ENCODE measurements at places on chromosomes 3 and 15.

DNA sequence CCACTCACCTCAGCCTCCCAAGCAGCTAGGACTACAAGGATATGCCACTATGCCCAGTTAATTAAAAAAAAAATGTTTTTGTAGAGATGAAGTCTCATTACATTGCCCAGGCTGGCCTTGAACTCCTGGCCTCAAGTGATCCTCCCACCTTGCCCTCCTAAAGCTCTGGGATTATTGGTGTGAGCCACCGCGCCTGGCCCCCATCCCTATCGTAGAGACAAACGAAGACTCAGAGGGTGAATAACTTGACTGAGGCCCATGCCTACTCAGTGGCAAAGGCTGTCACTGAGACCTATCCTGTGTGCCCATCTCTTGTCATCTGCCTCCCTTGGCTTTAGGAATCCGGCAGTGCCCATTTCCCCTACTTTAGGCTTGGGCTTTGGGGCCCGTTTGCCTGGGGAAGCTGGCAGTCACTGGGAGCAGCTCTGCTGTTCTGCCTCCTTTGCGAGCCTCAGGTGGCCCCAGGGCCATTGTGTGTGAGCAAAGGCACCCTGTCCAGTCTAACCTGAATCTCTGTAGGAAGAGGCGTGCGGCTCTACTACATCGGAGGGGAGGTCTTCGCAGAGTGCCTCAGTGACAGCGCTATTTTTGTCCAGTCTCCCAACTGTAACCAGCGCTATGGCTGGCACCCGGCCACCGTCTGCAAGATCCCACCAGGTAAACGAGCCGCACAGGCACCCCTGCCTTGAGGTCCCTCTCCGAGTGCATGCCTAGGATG lies 70.1 kb downstream of the AAGAB start:
- no peak for DNase-seq

DNA sequence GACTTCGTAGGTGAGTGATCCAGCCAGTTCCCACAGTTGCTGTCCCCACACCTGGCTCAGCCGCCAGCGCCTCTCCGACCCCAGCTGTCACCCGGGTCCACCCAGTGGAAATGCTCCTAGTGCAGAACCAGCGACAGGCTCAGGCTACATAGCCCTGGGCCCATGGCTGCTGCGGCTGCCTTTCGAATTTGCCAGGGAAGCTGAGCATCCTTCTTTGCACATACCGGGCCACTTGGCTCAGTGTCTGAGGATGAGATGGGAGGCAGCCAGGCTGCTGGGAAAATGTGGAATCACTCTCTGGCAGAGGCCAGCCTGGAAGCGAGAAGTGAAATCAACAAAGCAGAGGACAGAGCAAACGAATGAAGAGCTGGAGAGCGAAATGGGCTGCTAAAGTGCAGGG lies 80.1 kb downstream of the ST8SIA2 start:
- DNase-seq, result no peak

DNA sequence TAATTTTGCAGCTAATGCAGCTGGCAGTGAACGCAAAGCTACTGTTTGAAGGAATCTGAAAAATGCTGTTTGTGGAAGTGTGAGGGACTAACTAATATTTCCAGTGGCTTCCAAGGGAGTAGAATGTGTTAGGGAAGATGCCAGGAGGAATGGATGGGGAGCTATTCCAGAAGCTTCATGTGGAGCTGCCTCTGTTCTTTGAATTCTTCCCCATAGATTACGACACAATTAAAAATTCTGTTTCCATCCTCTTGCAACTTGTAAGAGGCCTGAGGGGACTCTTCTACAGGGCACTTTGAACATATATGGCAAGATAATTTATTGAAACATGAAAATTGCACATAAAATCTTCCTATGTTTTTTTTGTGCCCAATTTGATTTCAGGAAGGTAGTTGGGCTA lies 74.3 kb upstream of the CTXND1 start:
- DNase-seq, result no peak

- no peak for DNase-seq
These were observed 507.3 kb upstream of the CBLB start for GRCh38 chr3:106376016-106376570.

GRCh38 chr3:196774191-196774820 lies 34.6 kb downstream of the PAK2 start:
- DNase-seq, result no peak

DNA sequence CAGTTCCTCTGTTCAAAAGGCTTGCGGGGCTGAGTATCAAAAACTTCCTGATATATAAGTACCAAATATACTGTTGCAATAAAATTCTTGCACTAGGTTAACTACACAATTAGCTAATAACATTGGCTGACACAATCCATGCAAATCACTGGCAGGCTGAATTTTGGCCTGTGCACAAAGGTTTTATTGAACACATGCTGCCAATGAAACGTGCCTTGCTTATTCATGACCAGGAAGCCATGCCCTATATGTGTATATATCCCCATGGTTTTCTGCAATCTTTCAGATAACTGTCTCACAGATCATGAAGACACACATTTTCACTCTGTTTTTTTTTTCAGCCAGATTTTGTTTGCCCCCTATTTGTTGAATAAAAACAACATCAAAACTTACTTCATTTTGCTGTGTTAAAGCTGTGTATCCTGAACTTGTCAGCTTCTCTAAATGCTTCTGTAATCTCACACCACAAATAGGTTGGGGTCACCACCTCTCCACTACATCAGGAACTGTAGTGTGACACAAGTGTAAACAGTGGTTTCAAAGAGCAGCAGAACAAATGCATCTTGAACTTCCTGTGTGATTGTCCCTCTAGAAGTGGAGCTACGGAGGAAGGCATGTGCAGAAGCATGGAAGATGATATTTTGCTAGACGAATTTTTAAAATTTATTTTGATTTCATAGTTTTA lies 920.7 kb upstream of the NR2F2 start:
- no peak for DNase-seq

DNA sequence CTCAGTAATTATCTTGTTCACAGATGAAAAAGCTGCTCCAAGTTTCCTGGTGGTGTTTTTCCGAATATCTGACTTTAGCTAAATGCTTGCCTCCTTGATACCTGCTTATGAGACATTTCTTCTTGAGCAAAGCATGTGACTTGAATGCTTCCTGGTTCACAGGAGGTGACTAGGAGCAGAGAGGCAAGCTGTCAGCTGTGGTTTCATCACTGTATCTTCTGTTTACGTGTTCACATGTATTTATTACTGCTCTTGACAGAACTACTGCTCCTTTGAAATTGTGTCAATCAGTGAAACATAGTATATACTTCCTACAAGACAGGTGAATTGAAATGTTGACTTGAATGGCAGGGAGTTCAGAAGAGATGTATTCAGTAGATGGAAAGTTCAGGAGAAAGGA lies 8.9 kb upstream of the SPPL2A start:
- DNase-seq, result no peak

- no peak for DNase-seq
These were observed 50.5 kb downstream of the CRYGS start for GRCh38 chr3:186493525-186494255.

DNA sequence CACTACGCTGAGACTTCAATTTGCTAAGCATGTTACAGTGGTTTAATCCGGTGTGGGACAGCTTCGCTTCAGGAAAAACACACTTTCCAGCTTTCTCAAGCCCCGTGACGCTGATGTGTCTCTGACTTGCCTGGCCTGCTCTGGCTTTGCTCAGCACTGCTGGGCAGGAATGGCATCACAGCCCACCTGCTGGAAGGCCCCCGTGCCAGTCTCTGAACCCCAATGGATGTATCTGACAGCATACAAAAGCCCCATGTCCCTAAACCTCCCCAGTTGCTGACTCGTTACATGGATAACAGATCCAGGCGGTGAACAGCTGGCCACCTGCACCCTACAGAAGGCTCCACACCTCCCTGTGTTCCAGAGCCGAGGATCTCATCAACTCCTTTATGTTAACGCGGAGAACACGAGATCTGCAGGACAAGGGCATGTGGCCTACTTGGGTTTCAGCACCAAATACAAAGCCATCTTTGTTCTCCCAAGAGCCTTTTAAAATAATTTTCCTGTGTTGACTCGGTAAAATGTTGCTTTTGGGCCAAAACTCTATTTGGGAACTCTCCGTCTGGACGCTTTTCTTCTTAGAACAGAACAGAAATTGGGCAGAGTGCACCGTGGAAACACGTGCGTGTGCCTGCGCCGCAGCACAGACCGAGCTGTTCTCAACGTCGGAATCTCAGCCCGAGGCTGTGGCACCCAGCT lies 61.4 kb downstream of the ATP10A start:
- DNase-seq, result no peak
